Effector memory CD8-positive, alpha-beta T cell (primary cell): ENCODE measurements at places on chromosomes 16 and 17.

DNA sequence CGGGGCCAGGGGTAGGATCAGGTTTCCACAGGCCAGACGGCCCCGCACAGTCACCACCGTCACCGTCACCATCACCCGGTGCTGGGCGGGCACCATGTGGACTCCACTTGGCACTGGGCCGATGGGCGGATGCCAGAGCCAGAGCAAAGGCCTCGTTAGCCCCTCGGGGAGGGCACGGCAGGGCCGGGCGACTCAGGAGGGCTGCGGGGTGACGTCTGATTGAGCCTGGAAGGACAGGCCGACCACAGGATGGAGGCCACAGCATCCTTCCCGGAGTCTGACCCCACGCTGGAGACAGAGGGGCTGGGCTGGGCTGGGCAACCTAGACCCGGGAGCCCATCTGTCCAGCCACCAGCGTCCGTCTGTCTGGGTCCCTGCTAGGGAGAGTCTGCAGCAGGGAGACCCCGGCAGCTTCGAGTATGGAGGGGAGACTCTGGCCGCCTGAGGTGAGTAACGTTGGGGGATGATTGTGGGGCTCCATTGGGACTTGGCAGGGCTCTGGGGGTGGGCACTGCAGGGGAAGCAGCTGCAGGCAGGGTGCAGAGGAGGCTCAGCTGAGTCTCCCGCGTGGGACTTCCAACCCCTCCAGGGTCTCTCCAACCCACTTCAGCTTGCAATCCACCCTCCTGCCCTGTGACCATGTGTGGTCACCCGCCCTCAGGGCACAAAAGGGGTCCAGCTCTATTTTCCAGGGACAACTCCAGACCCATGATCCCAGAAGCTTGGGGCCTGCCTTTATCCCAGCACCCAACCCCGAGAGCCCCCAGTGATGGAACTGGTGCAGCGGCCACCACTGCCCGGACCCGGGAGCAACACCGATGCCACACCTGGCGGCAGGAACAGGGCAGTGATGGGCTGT, 22.6 kb downstream of the SLC25A10 start:
- DNase-seq = no peak

- no peak for DNase-seq
These were observed 32.0 kb upstream of the ABCA5 start for GRCh38 chr17:69358688-69359596.

DNA sequence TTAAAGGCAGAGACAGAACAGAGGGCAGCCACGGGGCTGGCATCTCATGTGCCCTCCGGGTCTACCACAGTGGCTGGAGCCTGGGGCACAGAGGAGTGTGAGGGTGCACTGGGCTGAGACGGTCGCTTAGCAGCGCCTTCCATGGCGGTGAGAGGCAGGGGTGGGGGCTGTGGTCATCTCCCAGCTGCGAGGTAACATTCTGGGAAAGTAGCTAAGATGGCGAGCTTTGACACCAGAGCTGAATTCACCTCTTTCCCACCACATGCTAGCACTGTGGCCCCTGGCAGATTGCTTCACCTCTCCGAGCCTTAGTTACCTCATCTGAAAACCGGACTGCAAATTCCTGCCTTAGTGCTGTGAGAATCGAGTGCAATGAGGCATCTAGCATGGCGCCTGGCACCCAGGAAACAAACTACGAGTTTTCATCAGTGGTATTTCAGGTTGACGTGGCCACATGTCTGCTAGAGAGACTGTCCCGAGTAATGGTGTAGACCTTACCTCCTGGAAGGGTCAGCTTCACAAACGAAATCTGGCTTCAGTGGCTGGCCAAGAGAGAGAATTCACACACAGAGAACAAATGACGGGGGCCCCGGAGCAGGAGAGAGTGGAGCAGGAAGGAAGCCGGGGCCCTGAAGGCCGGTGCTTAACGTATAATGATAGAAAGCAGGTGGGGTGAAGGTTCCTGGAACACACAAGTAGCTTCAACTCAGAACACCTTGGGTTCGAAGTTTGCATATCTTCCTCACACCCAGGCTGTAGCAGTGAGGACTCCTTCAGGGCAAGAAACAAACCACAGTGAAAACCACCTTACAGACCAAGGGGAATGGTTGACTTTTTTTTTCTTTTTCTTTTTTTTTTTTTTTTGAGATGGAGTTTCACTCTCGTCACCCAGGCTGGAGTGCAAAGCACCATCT, 63.9 kb upstream of the RPH3AL start:
- no peak for DNase-seq

DNA sequence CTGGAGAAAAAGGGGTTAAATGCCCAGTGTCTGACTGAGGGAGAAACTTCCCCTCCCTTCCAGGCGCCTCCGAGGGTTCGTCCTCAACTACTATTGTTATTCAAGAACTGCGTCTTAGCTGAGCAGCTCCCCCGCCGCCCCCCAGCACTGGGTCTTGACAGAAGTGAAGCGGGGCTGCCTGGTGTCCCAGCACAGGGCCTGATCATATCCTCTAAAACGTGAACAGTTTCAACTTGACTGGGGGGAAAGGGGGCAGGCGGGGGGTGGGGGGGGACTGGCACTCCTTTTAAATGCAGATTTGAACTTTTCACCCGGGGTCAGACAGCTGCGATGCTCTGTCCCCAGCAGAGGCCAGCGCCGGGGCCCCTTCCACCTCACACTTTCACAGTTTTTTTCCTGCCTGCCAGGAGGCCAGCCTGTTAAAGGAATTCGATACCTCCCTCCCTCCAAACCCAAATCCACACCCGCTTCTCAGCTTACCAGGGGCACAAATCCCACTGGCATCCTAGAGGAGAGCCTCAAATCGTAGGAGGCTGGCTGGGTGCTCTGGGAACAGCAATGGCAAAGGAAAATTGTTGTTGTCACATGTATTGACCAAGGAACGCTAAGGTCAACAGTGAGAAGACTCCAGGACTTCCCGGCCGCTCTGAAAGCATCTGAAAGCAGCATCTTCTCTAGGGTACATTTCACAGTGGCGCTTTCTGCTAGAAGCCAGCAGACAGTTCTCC, 14.5 kb downstream of the ZFHX3 start:
- no peak for DNase-seq

- DNase-seq = no peak
These were observed 1.8 kb downstream of the CX3CL1 start for GRCh38 chr16:57374067-57374534.

DNA sequence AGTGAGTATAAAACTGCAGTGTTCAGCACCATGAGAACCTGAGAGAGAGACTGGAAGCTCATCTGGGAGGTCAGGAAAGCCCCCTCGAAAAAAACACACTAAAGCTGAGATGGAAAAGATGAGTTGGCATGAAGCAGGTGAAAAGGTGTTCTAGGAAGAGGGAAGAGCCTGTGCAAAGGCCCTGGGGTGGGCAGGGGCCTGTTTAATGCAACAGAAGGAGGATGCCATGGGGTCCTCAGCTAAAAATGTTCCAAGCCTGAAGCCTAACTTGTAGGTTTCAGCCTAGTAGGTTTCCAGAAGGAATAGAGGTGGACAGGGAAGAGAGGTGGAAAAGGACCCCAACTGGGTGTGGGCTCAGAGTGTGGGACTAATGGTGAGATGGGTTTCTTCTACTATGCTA, 242.3 kb upstream of the ZFHX3 start:
- DNase-seq = no peak

DNA sequence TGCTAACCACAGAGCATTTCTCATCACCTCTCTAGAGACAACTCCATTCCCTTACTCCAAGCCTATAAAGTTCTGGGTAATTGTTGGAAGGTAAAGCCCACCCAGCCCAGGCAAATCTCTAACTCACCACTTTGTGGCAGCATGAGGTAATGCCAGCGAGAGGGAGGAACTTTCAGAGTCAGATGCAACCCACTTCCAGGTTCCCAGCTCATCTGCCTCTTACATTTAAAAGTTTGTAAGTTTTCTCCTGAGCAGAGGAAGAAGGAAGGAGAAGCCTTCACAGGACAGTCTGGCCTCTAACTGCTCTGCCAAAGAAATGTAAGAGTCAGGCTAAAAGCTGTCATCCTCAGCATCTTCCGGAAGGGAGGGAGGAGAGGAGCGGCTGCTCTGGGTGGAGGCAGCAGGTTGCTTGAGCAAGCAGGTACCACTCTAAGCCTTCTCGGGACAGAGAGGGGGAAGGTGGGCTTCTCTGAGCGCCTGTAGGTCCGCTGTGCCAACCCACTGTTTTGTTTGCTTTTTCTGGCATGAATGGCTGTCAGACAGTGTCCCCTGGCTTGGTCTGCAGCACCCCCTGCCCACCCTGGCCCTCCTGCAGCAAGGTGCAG, 1.0 kb downstream of the ZNF319 start:
- DNase-seq = no peak

DNA sequence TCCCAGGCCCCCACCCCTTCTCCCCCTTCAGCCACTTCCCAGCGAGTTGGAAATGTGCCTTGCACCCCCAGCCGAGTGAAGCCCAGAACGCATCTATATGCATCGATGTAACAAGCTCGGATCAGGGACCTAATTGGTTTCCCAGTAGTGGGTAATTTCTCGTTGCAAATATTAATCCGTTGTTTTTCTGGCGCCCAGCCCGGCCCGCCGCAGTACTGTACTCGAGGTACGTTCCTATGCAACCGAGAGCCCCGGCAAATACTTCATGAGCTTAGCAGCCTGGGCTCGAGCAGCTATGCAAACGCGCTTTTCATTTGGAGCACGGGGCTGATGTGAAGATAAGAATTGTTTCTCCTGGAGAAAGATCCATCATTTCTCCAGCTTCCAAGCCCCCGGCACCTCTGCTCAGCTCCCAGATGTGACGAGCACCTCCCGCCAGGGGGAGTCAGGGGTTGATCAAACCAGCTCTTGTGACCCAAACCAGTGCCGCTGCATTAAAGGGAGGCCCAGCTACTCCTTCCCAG, 229.8 kb downstream of the KATNIP start:
- no peak for DNase-seq

GRCh38 chr17:32772453-32773025, 104.4 kb downstream of the MYO1D start:
- no peak for DNase-seq

DNA sequence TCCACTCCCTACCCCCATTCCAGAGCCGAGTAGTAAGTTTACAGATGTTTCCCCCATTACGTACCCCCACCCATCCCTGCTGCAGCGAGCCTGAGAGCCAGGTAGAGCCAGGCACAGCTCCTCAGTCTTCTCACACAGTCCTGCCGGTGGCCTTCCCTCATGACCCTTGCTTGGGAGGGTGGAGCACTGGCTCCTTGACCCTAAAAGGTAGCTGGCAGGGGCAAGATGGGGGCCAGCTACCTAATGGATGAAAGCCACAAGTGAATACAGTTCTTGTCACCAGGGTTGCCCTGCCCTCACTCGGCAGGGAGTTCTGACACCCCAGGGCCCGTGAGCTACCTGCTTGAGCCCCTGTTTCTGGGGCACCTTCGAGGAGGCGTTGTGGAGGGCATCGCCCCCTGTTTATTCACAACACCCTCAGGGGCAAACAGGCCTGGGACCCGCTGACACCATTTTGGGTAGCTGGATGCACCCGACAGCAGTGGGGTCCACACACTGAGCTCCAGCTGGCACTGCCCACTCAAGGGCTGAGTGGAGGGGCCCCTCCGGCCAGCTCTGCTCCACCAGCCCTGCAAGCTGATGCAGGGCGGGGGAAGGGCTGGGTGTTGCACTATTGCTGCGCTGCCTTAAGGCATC, 22.2 kb downstream of the ADAM11 start:
- DNase-seq = no peak

- no peak for DNase-seq
These were observed 99.9 kb upstream of the ZNF750 start for GRCh38 chr17:82939621-82940135.

DNA sequence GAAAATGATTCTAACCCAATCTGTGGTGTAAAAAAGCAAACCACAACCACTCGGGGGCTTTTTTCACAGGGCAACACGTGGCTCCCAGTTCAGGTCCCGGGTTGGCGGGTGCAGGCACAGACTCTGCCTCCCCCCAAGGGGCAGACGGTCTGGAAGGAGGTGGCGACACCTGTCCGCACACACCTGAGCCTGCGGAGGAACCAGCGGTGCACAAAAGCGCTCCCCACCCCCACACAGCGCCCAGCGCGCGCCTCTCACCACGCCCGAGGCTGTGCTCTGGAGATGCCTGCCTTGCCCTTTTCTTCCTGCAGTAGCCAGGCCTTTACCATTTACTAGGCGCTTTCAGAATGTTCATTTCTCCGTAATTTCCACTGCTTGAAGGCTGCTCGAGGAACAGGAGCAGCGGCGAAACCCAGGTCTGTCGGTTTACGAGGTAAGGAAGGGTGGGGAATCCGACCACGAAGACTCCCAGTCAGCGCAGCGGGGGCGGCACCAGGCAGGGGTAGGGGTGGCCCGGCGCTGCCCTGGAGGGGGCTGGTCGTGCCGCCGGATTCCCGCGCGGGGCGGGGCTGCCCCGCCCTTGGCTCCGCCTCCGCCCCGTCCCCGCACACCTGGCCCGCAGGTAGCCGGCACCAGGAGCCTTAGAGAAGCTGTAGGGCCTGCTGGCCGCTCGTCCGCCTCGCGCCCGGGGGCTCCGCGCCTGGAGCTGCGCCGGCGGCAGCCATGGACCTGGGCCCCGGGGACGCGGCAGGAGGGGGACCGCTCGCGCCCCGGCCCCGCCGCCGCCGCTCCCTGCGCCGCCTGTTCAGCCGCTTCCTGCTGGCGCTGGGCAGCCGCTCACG, at the start of gene USP43:
Gene USP43, plus strand, starts transcription at position 608 of the 842 bp plus-strand sequence. Its CDS starts 116 bp downstream, at position 724.
- no peak for DNase-seq
